ENCODE measurements at places on chromosomes 5 and 9. TPM values are rescaled to one million over a fixed set of nuclear protein-coding genes. Genes with fewer than 3 reads are reported as not detected.

The C5orf52 gene
- total RNA-seq, result not detected

The WNT8A gene
- not detected for total RNA-seq

The BRINP1 gene
- total RNA-seq, result 0.33 TPM

The NDUFA8 gene
- 29.0 TPM for total RNA-seq

The ZDHHC12 gene
- 39.0 TPM for total RNA-seq

The SLC46A2 gene
- total RNA-seq, result not detected

The GOLM1 gene
- total RNA-seq, result 46.7 TPM

The LECT2 gene
- not detected for total RNA-seq

The PCDHB12 gene
- 0.26 TPM for total RNA-seq

The MYMK gene
- not detected for total RNA-seq

The SPATA31A3 gene
- total RNA-seq, result not detected

The IRX1 gene
- total RNA-seq, result not detected

The HMCN2 gene
- under 0.01 TPM for total RNA-seq

The C5orf58 gene
- total RNA-seq, result not detected

The C9 gene
- under 0.01 TPM for total RNA-seq

The FAM221B gene
- not detected for total RNA-seq

The BTNL3 gene
- not detected for total RNA-seq

The PCDHGA5 gene
- 2.6 TPM for total RNA-seq

The IL33 gene
- total RNA-seq, result 1.3 TPM

The ADAMTS6 gene
- total RNA-seq, result 48.3 TPM

The PRELID2 gene
- total RNA-seq, result 27.9 TPM

The PCDHB4 gene
- 0.50 TPM for total RNA-seq

The GLDC gene
- total RNA-seq, result 0.51 TPM

The KCNN2 gene
- 0.50 TPM for total RNA-seq

All from fibroblast of lung (primary cell).